A549 treated with RU486 at 1 μM for 4 hours (cell line): ENCODE measurements at places on chromosomes 2 and 18. TPM values are rescaled to one million over a fixed set of nuclear protein-coding genes. Genes with fewer than 3 reads are reported as not detected.

LAMA1 gene
- 0.05 to 0.08 TPM (median 0.07 TPM) in 5 replicates for total RNA-seq

ZNF385B gene
- total RNA-seq = not detected in 5 replicates

NEU2 gene
- total RNA-seq = not detected in 5 replicates

SKA1 gene
- total RNA-seq = 10.4 to 14.0 TPM (median 12.1 TPM) in 5 replicates

FZD7 gene
- total RNA-seq = 4.9 to 7.8 TPM (median 7.3 TPM) in 5 replicates

TNFAIP6 gene
- 1.3 to 2.0 TPM (median 1.7 TPM) in 5 replicates for total RNA-seq
